AML-193 (cell line): ENCODE measurements at places on chromosomes 2 and 18.

DNA sequence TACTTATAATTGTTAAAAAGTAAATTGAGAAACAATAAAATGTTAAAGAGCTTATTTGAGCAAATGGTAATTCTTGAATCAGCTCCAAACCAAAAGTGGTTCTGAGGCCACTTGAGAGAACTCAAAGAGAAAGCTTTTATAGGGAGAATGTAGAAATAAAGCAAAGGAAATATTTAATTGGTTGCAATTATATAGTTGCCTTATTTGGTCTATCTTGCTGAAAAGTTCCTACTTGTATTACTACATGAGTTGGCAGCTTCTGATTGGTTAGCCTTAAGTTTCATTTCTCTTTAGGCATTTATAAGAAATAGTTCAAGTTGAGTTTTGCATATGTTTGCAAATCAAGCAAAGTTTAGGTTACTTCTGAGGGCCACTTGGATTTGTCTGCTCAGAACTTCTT is 38.1 kb downstream of the SCN2A start:
- no peak for DNase-seq

DNA sequence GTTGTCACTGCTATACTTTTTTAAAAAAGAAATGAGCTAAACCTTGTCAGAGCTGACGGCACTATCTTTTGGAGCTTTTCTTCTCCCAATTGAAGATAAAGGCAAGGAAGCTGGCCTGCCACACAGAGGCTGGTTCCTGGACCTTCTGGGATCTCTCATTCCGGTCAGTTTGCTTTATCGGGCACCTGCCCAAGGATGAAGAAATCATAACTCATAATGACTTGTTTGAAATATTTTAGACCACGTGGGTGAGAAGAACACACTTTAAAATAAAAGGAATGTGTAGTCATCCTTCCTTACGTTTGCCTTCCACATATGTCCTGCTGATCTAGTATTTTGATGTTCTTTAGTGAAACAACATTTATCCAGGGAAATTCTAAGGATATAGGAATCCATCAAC is 535.7 kb downstream of the DCC start:
- no peak for DNase-seq

DNA sequence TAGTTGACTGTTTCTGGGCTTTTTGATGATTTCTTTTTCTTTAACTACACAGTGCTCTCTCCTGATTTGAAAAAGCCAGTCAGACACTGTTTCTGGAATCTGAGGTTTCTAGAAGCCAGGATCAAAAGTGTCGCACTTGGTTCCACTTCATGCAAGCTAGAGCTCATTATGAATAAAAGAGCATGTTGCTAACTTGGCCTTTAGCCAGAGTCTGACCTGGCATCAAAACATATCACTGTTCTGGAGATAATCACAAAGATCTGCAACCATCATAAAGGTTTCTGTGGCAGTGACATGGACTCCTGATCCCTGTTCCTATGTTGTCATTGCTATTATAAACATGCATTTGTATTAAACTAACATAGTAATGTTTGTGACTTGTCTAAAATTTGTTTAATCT is 76.1 kb upstream of the MAPRE2 start:
- no peak for DNase-seq

- no peak for DNase-seq
Measured at GRCh38 chr18:71106701-71107100, 817.9 kb downstream of the SOCS6 start.

DNA sequence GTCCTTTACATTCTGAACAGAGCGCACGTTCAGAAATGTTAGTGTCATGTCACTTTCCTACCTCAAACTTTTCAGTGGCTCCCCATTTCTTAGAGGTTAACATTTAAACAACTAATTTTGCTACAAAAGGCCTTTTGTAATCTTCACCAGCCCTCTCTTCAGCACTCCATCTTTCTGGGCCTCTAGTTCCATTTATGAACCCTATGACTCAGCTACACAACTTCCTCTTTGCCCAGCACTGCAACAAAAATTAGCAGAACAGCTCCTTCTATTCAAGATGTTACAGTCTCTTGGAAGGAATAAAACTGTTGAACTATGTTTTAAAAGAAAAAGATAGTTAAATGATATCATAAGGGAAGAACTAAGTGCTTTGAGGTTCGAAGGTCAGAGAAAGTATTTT is 139.9 kb downstream of the VWC2L start:
- DNase-seq = no peak

DNA sequence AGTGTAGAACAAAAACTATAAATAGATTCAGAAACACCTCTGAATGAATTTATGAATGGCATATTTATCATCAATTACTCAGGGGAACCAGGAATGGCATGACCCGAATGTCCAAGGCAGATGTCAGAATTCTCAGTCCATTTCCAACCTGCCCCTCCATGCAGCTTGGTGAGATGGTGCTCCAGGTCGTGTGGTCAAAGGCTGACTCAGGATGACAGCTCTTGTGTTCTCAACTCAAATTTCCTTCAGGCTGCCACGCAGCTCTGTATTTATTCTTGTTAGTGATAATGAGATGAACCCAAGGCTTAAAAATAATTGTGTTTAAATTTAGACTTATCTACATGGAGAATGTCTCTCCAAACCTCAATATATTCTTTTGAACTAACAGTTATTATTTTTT is 146.9 kb downstream of the METTL4 start:
- DNase-seq = no peak
